Psoas muscle (tissue), 8 donors: ENCODE measurements at places on chromosomes 12 and 14. TPM values are rescaled to one million over a fixed set of nuclear protein-coding genes. Genes with fewer than 3 reads are reported as not detected.

FSCB gene
- not detected for polyA plus RNA-seq

PRICKLE1 gene
- polyA plus RNA-seq: 1.1 TPM

DNA sequence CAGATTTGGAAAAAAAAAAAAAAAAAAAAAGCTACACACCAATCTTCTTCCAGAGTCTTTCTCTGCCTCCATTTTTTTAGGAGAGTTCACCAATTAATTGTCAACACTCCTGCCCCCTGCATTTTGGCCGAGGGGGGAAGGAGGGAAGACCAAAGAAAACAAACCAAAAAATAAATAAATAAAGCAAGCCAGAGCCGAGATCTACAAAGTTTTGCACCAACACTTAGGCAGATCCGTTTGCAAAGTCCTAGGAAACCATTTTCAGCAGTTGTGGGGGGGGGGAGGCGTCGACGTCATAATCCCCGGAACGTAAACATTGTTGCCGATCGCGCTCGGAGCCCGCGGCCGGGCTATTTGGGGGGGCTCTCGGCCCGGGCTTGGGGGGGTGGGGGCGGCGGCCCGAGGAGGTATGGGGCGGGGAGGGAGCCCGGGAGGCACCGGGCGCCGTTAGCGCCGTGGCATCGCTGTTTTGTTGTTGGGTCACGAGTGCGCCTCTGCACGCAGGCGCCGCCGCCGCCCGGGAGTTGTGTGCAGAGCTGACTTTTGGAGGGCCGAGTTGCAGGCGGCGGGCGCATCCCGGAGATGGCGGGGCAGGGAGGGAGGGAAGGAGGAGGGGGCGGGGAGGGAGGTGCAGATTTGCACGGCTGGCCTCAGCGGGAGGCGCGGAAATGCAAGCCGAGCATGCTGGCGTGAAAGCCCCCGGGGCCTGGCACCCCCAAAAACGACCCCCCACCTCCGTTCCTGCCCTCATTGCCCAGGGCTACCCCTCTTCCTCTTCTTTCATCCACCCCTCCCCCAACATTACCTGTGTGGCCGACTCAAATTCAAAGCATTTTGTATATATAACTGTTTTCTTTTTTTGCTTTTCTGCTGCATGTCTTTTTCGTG, 598 bp downstream of the KDM2B start:
- peak; percentile 74 for DNase-seq

DNA sequence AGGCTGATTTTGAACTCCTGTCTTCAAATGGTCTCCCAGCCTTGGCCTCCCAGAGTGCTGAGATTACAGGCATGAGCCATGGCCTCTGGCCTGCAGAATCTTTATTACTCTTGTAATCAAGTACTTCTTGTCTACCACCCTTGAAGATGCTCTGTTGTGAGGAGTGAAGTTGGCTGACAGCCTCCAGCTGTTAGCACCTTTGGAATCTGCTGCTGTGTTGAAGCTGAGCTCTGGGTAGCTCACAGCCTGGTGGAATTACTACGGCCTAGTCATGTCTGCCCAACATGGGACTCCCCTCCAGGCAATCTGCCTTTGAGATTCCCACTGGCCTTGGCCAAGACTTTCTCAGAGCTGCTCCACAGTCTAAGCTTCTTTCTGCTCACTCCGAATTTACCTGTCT, 5.8 kb upstream of the C12orf75 start:
- DNase-seq: no peak

PRH2 gene
- polyA plus RNA-seq: not detected

SLC25A47 gene
- polyA plus RNA-seq: 0.03 TPM
